ENCODE measurements at places on chromosomes 7 and 10.

- no peak for DNase-seq
These were observed 8.1 kb downstream of the PGAM2 start for GRCh38 chr7:44057181-44057848.

DNA sequence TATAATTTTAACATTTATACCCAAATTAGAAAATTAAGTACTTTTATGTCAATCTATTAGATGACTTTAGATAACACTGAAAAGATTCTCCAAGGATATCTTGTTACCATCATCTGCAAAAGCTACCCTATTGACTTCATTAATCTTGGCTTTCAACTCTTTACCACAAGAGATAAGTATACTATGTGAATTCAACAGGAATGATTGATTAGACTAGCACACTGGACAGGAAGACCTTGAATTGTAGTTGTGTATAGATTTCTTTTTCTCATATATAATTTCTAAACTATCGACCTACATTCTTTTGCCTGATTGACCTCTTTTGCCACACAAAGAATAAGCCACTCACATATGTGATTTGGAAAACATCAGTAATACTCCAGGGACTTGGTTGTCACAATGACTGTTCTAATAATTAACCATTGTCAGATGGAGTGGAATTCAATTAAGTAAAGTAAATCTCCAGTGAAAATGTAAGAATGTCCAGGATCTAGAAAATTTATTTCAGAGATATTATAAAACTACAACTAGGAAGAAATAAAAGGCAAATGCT, 1132.0 kb downstream of the SORCS1 start:
- DNase-seq, result no peak

DNA sequence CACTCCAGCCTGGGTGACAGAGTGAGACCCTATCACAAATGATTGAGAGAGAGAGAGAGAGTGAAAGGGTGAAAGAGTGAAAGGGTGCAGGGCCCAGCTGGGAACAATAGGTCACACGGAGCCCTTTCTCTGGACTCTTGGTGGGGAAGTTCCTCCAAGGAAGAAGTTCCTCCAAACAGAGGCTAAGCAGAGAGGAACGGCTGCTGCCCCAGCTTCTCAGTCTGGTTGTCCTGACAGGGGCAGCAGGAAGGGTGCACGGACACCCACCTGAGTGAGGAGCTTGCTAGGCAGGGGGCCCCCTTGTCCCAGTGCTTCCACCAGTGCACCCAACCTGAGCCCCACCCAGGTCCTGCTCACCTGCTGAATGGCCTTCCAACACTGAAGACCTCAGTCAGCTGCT, 38.8 kb upstream of the MYL10 start:
- no peak for DNase-seq

GRCh38 chr10:72044417-72045041, 43.8 kb downstream of the SPOCK2 start:
- no peak for DNase-seq

DNA sequence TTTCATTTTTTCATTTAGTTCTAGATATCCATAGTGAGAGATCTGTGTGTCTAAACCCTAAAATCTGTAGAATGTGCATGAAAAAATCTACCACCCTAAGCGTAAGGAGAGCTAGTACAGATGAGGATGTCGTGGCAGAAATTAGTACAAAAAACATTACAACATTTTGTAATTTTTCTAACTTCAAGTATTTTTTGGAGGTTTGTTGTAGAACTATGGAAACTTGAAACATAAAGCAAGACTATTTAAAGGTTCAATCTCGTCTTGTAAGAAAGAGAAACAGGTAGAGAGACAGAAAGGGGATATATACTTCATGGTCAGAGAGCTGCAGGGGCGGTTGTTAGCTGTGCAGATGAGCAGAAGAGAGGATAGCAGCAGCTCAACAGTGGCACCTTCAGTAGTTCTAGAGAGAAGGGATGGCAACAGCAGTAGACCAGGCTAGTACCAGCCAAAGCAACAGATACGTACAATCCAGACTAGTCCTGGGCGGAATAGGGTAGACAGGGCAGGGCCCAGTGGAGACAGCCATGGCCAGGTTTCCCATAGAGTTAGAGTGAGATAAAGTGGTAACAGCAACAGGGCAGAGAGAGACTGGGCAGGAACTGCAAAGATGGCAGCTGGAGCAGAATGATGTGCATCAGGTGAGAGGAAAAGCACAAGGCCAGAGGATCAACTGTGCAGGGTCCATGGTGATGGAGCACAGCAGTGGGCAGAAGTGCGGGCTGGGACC, 145.2 kb downstream of the FRMD4A start:
- peak; percentile 73 for DNase-seq

DNA sequence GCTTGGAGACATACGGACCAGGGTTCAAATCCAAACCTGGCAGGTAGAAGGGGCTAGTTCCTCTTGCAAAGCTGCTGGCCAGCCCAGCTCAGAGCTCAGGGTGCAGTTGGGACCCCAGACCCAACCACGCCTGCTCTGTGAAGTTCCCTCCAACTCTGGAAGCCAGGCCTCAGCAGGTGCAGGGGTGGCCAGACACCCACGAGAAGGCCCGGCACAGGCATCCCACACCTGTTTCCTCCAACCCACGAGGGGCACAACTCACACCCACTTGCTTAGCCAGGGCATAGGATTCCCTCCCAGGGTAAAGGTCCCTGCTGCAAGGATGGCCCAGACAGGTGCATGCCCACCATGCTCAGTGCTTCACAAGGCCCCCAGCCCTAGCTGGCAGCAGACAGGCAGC, 262.4 kb downstream of the GRID1 start:
- no peak for DNase-seq

GRCh38 chr7:131042269-131043160, 285.2 kb upstream of the MKLN1 start:
- no peak for DNase-seq

DNA sequence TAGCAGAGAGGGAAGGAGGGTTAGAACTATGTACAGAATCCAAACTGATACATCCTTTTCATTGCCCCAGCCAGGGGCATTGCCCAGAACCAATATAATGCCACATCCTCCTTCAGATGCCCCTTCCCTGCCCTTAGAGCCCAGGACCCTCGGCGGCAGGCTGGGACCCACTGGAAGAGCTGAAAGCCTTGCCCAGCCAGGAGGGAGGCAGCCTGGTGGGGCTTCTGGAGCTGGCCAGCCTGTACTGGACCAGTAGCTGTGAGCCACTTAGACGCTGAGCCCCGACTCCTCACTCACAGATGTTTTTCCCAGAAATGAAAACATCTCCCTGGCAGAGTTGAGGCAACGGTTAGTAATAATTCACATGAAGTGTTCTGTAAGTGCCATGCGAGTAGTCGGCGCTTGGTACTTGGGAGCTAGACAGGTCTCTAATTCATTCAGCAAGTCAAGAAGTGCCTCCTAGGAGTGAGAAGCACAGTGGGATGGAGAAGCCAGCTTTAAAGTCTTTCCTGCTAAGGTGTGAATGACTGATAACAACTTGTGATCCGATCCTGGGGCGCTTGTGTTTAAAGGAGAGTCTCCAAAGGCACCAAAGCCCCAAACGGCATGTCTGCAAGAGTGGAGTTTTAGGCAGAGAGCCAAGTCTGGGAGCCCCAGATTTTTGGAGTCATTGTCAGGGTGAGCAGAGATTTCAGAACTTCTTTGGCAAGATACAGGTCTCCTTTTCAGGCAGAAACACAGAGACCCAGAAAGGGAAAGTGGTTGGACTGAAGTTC, 9.8 kb downstream of the VSIR start:
- no peak for DNase-seq

DNA sequence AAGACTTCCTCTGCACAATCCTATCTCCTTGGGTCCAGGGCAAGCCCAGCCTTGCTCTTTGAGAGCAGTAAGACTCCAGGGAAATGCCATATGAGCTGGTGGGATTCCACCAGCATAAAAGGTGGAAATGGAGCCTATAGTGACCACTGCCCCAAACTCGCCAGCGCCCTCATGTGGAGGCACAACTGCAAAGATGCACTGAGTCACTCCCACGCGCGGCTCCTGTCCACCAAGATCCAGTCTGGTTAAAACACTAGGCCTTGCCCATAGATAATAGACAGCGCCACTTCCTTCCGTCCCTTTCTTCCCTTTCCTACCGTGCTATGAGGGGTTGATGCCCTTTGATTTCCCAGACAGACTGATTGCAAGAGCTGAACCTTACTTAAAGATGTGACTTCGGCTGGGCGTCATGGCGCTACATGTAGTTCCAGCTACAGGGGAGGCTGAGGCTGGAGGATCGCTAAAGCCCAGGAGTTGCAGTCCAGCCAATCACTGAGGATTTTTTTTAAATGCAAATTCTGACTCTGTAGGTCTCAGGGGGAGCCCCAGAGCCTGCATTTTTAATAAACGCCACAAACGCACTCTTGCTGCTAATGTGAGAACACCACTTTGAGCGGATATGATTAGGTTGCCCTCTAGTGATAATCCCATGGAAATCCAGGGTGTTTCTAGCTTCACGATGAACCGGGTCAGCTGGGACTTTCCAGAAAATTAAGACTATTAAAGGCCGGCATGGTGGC, 136.5 kb downstream of the EPC1 start:
- DNase-seq, result peak; percentile 72

DNA sequence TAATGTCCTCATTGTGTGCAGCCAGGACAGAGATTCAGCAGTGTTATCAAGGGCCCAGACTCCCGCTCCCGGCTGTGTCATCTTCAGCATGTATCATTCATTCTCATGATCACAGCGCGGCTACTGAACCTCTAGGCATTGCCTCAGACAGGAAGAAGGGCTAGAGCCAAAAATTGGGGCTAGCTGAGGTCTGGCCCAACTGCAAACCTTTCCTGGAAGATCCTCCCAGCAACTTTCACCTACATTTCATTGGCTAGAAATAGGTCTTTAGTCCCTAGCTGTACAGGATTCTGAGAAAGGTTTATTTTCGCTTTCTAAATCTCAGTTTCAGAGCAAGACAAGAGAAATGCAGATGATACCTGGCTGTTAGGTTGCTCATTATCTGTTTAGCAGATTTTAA, 81.9 kb downstream of the CREM start:
- DNase-seq, result no peak

DNA sequence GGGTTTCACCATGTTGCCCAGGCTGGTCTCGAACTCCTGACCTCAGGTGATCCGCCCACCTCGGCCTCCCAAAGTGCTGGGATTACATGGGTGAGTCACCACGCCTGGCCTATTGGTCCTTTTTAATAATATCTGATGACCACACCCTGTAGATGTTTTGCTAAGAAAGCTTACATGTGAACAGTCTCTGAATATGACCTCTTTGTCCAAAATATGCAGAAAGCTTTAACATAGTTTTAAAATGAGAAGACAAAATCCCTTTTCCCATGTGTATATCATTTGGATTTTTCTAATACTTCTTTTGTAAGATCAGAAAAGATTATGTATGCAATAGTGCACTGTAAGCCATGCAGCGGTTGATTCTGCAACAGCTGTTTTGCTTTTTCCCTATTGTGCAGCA, 38.5 kb downstream of the MCU start:
- no peak for DNase-seq

- no peak for DNase-seq
These were observed 226.1 kb downstream of the GLRX3 start for GRCh38 chr10:130362308-130362761.

DNA sequence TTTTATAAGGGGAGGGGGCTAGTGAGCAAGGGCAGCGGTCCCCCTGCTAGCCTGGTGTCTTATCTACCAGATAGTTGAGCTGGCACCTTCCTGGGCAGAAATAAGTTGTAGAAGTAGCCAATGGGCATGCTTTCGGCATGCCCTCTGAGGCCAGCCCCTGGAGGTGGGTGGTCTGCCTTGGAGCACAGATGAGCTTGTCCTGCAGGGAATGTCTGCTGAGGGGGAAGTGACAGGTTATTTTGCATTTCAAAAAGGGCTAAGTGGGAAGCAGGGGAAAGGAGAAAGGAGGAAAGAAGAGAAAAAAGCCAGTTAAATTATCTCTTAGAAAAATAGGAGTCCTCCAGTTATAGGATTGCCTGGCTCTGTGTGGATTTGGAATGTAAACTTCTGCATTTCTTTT, 88.9 kb downstream of the GPR26 start:
- DNase-seq, result no peak

DNA sequence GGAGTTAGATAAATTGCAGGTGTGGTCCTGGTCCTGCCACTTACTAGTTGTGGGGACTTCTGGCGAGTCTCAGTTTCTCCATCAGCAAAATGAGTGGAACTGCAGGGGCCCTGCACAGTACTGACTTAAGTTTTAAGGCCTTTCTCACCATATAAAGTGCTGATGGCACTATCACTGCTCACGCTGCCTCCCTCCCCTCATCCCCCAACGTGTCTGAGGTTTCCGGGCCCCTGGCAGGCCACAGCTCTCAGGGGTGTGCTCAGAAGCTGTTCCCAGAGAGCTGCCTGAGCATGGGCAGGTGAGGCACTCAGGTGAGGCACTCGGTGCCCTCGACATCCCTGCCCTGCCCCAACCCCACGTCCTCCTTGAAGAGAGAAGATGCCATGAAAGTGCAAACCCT, 74.2 kb downstream of the VOPP1 start:
- no peak for DNase-seq

GRCh38 chr10:25867321-25867720, 66.7 kb upstream of the MYO3A start:
- no peak for DNase-seq

DNA sequence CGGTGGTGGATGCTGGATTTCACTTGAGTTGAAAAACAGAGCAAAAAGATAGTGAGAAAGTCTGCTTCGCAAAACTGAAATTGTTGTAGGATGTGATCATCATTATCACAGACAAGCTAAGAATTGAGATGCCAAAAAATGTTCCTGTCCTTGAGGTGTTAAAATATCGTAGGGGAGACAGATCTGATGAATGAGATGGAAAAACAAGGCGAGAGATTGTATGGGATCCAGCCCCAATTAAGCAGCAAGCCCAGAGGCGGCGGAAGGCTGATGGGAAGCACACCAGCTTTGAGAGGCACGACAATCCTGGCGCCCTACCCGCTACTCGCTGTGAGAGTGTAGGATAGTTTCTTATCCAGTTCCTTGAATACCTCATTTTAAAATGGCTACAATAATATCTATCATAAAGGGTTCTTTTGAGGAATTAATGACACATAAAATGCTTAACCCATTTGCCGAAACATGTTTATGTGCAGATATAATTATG, 131.1 kb upstream of the PTN start:
- DNase-seq, result no peak

DNA sequence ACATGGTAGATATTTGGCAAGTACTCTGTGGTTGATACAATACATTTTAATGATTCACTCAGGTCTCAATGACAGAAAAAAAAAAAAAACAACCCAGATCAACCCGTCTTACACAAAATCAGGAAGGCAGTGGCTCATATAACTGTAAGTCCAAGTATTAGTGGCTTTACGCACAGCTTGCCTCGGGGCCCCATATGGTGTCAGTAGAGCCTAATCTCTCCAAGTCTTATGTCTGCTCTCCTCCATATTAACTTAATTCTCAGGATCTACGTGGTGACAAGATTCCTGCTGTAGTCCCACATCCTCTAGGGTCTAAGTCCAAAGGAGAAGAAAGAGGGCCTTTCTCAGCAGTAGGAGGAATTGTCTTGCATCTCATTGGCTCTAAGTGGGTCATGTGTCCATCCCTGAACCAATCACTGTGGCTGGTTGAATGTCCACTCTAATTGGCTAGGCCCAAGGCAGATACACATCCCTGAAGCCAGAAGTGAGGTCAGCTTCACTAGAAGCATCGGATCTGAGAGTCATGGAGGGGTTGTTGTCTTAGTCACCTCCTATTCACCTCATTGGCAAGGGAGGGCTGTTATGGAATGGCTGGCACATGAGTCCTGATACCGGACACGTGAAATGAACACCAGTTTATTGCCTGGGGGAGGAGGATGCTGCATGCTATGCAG, 20.5 kb upstream of the PLPP4 start:
- peak; percentile 5 for DNase-seq

GRCh38 chr10:72334196-72334824, 20.4 kb downstream of the DNAJB12 start:
- DNase-seq, result peak; percentile 49

Data from hematopoietic multipotent progenitor cell treated with erythropoietin and hydrocortisone succinate and interleukin-3 and kit ligand, for 6 days (in vitro differentiated cells).